ENCODE measurements at places on chromosomes 13 and 19.

- no peak for DNase-seq
Observed at GRCh38 chr13:110396913-110397381, 89.9 kb downstream of the COL4A2 start.

- DNase-seq: no peak
Observed at GRCh38 chr13:20274466-20274865, 42.3 kb upstream of the GJB6 start.

DNA sequence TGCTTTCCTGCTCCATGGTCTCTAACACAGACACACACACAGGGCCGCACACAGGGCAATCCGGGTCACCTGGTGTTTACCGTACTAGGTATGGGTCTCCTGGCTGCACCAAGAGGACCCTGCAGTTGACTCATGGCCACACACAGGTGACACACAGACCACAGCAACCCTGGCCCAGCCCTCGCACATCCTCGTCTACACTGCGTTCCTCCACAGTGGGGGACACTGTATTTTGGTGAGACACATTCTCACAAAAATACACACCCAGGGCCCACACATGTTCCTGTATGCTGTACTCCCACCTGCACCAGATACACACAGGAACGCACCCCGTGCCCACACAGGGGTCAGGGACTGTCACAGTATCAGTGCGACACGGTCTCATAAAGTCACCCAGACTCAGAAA, 12.8 kb downstream of the PDE4A start:
- no peak for DNase-seq

DNA sequence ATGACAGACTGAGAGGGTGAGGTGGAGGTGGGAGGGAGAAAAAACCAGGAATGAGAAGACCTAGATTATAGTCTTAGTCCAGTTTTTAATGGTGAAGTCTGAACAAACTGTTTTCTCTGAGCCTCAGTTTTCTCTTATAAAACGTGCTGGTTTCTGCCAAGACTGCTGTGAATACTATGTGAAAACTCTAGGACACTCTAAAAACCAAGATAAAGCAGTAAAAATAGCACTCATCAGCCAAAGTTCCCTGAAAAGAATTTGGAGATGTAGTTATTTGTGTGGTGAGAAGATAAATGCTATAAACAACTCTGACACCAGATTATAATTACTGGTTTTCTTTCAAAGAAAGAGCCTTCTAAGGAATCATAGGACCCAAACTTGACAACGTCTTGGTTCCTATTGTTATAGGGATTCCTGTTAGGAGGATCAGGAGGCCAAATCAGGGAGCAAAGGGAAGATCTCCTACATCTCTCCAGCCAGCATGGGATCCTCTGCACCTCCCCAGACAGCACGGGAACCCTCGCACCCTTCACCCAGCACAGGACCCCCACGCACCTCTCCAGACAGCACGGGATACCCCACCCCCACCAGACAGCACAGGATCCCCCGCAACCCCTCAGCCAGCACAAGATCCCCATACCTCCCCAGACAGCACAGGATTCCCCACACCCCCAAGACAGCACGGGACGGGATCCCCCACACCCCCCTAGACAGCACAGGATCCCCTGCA, 130.2 kb downstream of the MIPEP start:
- DNase-seq: no peak

GRCh38 chr19:38402967-38403674, at the start of gene FAM98C:
FAM98C (plus strand) TSS chr19:38403093; CDS start chr19:38403154, 61 bp downstream.
- DNase-seq: peak; percentile 98

Data from T-helper 2 cell treated with Interferon-gamma antibody and Interleukin-4, amounts not matched to agents 5 μg/mL and 100 μg/mL, for 36 hours (primary cell).